ENCODE measurements at places on chromosomes 5 and 9.

GRCh38 chr5:158987231-158987630, 112.5 kb downstream of the EBF1 start:
- DNase-seq: no peak

- no peak for DNase-seq
These were observed 76.5 kb upstream of the IRX4 start for GRCh38 chr5:1959231-1959630.

DNA sequence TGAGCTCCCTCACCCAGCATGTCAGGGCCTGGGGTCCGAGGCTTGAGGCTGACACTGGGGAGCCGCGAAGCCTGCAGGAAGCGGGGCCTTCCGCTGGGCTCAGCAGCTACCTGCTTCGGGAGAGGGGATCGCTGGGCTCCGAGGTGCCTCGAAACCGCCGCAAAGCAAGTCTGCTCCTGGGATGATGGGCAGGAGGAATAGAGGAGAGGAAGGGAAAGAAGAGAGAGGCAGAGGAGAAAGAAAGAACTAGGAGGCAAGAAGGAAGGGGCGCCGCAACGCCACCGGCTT, 1.5 kb upstream of the PRDM12 start:
- no peak for DNase-seq

DNA sequence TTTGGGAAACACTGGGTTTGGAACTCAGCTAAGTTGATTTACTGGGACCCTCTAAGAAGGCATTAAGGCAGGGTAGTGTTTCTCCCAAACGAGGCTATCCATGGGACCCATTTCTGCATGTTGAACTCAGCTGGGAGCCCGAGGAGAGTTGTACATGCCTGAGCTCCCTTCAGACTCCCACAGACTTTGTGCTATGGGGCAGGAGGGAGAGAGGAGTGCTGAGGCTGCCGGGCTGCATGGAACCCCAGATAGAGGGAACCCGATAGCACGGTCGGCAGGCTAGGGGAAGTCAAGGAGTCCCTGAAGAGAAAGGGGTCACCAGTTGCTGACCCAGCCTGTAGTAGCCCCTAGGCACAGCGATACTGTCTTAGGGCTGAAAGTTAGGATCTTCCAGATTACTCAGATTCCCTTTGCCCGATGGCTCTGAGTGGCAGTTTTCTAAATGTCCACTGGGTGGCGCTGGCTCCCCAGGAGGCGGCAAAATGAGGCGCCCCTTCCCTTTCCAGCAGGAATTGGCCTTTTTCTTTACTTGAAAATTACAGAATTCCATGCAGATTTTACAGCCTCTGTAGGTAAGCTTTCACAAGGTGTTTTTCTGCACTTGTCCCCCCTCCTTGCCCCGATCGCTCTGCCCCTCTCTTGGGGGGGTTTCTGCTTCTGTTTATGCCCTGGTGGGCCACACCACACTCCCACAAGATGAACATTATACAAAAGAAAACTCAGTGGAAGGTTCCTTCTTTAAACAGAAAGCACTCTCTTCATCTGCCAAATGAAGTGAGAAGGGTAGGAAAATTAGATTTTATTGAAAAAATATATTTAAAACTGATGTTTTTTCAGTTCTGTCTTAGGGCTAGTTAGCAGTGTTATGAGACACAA, 17.8 kb downstream of the NANS start:
- DNase-seq: peak; percentile 36

DNA sequence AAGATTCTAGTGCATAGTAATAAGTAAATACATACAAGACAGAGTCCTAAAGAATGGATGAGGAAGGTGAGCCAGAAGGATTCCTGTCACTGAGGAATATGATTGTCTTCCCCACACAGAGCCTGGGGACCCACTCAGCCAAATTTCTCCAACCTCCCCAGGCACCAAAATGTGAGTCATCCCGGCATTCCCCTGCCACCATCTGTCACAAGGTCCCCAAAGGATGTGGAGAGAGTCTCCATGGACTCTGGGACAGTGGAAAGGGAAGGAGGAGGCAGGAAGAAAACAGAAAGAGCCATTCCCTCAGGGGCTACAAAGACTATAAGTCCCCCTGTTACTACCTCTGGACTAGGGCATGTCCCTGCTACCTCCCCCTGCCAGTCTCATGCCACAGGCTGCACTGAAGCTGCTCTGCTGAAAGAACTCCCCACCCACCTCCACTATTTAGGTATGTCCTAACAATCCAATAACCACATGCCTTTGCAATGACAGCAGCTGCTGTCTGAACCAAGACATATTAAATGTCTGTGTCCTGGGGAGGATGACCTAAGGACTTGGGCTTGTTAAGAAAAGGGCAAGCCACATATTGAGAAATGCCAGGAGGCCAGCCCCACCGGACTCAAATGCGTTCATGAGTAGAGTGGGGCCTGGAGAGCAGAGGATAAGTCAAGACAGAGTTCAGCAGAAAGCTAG, 10.7 kb upstream of the OR5C1 start:
- no peak for DNase-seq

DNA sequence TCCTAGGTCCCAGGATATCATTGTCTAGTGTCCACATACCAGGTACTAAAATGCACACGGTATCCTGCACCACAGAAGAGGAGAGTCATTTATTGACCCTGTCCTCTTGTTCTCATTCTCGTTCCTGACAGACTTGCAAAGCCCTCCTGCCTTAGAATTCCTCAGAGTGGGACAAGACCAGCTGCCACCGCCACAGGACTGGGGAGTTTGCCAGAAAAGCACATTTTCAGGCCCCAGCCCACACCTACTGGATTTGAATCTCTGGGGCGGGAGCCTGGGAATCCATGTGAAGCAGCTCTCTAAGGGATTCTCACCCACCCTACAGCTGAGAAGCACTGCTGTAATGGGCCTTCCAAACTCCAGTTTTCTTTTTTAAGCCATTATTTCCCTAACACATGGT, 68.0 kb upstream of the FANCC start:
- DNase-seq: no peak

GRCh38 chr9:80699511-80699998, 989.8 kb downstream of the TLE1 start:
- no peak for DNase-seq

DNA sequence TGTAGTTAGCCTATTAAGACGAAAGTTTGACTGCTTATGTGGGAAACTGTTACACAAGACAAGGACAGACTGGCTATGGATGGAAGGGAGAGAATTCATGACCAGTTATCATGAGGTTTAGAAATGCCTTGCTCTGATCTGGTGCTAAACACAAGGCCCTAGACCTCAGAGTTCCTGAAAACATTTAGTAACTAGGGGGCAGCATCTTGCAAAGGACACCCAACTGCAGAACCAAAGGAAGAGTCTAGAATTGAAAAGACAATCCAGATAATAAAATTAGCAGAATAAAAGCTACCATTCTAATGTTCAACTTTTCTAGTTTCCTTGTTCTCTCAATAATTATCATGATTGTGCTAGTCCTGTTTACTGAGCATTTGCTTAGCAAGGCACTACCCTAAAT, 130.5 kb upstream of the GPR151 start:
- DNase-seq: no peak

GRCh38 chr5:113776832-113777525, 263.5 kb downstream of the YTHDC2 start:
- no peak for DNase-seq

DNA sequence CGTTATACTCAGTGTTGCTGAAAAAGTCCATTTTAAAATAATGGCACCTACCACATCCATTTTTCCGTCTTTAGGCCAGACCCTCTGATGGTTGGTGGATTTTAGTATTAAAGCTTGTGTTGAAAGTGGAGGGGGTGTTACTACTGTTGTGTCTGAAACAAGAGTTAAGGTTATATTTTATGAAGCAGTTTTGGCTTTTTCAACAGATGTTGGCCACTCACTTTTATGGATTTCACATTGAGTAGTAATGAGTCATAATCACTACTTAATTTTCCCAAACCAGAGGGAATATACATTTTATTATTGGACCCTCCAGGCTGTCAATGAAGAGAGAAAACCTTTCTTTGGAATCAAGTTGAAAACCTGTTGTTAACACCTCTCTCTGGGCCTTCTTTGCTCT, 88.0 kb downstream of the TRIO start:
- no peak for DNase-seq

DNA sequence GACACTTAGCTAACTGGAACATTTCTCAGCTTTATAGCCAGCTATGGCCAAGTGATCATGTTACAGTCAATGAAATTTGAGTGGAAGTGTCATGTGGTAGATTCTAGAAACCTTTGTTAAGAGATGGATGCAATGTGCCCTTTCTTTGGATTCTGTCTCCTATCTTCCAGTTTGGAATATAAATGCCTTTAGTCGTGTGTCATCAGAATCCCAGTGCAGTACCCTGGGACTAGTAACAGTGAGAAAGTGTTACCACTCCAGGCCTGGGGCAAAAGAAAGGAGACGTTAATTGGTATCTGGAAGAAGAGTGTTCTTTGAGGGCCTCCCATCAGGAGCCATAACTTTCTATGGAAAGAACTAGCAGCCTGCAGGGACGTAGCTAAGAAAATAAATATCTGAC, 149.6 kb downstream of the SNX18 start:
- DNase-seq: no peak

DNA sequence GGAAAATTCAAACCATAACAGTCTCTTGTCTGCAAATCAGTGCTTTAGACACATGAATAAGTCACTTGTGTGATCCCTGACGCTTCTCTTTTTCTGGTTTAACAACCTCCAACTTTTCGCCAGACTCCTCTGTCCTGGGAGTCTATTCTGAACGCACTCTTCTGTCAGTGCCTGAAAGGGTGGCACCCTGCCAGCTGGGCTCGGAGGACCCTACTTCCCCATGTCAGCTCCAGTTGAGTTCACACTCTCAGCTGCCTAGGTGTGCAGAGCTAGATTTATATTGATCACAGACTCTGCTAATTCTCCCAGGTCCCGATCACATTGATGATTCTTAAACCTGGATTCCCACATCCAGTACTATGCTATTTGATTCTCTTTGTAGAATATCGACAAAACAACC, 649.1 kb downstream of the BNC2 start:
- DNase-seq: no peak

DNA sequence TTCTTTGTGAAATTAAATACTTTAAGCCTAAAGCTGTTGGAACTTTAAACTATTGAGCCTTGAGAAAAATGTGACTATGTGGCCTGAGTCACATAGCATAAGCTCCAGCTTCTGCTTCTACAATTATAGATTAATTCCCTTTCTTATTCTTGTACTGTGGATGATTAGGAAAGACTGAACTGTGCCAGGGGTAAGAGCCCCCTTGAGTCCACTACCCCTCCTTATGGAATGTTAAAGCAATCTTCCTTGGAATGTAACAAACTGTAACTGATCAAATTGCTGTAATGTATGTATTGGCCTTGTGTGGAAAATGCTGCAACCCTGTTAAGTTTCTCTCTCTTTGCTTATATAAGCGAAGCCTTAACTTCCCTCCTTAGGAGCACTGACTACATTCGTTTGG, 273.2 kb downstream of the FAM170A start:
- no peak for DNase-seq

- DNase-seq: no peak
These were observed 78.6 kb downstream of the PTPN3 start for GRCh38 chr9:109419531-109419930.

DNA sequence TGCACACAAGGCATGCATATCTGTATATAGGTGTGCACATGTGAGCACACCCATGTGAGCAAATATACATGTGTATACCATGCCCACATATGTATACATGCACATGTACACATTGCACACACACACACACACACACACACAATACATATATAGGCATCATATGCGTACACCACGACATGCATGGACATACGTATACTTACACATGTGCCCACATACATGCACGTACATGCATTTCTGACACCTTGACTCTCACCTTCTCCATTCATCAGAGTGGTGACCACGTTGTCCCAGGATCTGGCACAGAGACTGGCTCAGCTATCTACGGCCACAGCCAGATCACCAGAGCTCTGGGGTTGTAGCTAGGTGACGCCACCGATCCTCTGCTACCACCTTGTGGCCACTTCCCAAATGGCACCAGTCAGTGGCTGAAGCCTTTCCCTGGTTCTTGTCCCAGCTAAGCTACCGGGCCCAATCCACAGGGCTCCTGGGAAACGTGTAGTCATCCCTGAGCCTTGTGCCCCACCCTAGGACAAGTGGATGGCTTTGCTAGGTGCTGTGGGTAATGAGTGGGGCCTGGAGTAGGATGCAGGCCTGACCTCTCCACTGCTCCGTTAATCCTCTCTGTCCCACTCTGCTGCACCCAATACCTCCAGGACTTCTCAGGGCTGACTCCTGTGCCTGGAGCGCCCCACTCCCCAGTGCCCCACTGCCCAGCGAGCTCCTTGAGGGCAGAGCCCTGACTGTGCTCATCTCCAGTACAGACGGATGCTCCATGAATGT, 194.4 kb downstream of the RGS3 start:
- DNase-seq: peak; percentile 64

DNA sequence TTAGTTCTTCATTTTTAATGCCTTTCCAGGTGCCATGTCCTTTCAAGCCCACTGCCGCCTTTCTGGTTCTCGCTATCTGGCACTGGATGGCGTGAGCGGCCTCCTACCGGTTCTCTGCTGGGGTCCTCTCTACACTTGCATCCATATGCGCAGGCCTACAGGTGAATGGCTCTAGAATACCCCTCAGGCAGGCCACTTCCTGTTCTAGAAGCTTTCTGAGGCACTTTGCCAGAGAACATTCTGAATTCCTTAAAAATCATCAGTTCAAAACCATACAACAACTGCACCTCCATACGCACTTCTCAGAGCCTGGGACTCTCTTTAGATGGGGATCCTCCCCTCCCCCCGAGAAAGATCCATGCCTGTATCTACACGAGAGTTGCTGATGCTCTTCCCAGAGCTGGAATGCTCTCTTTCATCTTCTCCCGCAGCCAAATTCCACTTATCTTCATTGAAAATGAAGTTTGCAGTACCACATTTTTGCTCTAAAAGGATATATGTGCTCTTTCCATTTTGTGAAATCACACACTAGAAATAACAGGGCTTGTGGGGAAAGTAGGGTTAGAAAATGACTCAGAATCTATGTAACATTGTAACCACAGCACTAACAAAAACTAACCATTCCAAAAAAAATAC, 1.4 kb upstream of the LHFPL2 start:
- DNase-seq: no peak

- DNase-seq: no peak
These were observed 29.4 kb upstream of the N4BP3 start for GRCh38 chr5:178083922-178084321.

- DNase-seq: no peak
These were observed 112.9 kb downstream of the ST8SIA4 start for GRCh38 chr5:100790170-100790665.

All from T-helper 2 cell (primary cell).